ENCODE measurements at places on chromosomes 7 and 10.

DNA sequence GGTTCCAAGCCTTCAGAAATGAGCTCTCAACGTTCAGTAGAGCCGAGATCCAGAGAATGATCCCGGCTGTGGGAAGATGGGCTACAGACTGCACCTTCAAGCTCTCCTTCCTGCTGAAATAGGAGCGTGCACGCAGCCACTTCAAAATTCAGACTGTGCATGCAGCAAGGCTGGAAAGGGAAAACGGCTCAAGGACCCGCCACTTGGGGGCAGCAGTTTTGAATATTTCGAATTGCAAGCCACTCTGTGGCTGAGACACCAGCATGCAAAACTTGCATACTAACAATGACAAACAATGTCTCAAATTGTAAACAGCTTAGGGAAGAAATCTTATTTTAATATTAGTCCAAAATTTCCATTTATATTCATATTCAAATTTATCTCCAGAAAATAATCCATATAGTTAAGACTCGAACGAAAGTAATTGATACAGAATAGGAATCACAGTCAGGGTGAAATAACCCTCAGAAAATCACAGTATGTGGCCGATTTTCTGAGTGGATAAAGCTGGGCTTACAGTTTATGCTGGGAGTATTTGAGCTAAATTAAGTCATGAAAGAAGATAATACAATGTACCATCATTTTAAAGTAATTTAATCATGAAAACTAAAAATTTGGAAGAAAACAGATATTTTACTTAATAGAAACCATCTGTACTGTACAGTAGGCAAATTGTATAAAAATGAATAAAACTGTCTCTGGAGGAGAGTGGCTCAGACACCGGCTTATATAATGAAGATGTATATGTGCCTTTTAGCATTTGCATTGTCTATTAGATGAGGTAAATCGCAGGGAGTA is 137.9 kb upstream of the MKI67 start:
- peak; percentile 14 for DNase-seq

DNA sequence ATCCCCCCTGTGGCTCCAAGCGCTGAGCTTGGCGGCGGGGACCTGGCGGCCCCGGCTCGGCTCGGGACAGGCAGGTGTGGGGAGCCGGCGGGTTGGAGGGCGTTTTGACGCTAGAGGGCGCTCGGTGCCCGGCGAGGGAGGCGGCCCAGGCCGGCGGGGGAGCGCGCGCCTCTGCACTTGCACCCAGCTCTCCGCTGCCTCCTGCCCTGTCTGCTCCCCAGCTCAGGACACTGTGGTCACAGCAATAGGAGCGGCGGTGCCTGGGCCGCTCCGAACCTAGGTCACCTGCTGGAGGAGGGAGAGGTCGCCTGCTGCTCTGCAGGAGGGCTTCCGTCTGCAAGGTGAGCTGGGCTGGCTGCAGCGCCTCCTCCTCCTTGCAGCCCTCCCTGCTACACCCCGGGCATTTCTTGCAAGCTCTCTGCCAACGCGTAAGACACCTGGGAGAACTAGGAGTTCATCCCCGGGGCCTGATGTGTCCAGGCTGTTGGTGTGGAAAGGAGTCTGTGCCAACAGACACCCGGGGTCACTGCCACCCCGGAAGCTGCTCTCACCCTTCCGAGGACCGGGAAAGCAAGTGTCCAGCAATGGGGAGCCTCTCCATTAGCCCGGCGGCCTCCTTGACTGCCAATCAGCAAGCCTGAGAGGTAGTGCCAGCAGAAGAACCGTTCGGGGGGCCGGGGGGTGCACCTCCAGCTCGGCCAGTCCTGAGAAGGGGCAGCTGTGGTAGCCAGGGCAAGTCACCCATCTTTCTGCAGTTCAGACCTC is 620.4 kb downstream of the GALNT17 start:
- no peak for DNase-seq

DNA sequence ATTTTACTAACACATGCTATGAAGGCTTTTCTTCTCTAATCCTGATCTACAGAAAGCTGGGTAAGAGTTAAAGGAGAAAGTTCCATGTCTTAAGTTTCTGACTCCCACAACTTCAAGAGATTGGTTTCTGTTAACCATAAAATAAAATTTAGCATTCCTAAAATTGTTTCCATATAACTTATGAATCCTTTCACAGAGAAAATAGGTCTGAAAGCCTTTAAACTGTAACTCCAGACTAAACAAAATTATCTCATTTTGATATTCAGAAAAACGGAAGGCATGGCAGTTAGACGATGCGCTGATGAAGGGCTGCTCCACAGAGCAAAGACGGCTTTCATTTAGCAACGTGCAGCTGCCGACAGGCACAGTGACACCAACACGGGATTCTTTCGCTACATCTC is 133.3 kb downstream of the SLC25A13 start:
- no peak for DNase-seq

GRCh38 chr7:55326081-55326835 is 38.9 kb upstream of the LANCL2 start:
- DNase-seq, result no peak

DNA sequence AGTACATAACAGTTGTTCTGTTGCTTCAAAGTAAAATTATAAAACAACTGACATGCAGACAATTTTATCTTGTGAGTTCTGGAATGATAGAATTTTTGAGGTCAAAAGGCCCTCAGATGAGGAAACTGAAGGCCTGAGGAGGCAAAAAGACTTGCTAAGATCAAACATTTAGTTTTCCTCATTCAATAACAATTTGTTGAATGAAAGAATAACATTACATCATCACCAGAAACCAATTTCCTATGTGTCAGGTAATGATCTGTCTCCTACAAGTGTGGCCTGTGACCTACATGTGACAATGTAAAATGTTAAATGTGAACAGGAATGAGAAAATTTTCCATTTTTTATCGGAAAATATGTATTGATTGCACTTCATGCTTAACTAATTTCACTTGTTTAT is 16.6 kb upstream of the ASB4 start:
- no peak for DNase-seq

DNA sequence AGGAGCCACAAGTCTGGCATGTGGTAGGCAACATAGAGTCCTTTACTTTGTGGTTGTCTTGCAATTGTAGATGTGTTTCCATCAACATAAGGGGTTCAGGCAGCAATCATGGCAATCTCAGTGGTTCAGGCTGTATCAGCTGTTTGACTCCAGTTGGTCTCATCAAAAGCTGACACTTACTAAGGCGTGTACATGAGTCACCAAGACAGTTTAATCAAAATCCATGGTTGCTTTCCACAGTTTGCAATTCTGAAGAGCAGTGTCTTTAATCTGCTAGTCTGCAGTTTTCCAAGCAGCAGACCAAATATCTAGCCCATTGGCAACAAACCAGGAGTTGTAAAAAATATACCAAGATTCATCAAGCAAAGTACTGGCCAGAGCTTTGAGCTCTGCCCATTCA is 210.2 kb downstream of the MDFIC start:
- DNase-seq, result no peak

DNA sequence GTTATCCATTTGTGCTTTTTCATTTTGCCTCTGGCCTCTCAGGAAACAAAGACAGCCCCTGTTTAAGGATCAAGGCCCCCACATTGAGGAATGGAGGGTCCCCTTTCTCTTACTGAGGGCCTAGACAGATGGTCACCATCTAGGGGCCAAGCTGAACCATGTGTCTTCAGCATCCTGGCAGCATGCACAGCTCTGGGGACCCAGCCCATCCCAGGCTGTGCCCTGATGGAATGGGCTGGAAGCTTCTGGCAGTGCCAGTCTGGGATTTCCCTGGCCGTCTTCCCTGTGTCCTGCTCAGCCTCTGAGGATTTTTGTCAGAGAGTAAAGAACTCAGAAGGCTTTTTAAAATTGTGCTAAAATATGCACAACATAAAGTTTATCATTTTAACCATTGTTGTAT is 116.8 kb downstream of the ITIH5 start:
- no peak for DNase-seq

DNA sequence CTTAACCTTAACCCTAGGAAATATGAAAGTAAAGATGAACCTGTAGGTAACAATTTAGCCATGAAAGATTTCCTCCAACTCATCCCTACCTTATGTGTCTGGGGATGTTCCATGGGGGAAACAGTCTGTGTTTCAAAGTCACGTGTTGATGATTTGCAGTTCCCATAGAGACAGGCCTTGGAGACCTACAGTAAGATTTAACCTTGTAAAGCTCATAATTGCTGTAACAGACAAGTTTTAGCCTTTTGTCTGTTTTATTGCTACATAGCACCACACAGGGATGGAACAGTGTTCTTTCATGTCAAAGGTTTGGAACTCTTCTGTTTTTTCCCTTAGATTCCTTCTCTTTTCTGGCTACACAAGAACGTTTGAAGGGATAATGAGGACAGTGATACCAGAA is 35.2 kb upstream of the ITGA8 start:
- DNase-seq, result no peak

- no peak for DNase-seq
Measured at GRCh38 chr7:91314591-91315323, 50.5 kb downstream of the FZD1 start.

DNA sequence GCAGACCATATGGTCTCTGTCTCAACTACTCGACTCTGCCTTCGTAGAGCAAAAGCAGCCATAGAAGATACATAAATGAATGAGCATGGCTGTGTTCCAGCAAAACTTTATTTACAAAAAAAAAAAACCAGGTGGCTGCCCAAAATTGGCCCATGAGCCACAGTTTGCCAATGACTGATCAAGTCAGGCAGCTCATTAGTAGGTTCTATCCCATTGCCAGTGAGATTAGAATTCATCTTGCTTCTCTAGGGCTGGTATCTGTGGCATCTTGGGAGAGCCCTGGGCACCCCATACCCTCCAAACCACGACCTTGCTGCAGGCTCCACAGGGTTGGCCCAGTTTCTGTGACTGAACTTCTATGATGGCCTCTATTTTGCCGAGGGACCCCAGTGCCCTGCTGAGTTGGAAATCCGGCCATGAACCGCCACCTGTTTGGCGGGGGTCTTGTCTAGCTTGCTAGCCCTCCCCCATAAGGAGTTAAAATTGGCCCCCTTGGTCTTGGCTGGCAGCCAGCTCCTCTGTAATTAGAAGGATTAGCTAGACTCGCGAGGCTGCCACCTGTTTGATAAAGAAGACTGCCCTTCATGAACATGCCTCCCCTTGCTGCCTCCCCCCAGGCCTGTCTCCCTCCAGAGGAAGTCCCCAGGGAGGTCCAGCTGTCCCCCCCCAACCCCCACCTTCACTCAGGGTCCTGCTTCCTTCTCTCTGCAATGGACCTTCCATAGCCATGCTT is 83.9 kb downstream of the CHN2 start:
- no peak for DNase-seq

DNA sequence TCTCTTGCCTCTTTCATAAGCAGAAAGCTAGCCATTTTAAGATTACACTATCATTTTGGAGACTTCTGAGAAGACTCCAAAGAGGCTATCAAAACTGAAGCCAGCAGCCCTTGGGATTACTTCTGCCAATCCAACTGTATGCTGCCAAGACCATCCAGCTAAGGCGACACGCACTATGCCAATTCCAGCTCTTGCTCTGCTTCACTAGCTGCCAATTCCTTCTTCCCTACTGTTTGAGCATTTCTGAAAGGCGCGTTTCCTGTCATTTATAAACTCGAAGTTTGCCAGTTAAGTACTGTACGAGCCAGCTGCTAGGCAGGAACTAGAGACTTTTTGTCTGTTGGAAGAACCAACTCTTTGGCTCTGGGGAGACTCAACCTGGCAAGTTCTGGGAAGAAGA is 36.5 kb downstream of the MALSU1 start:
- no peak for DNase-seq

DNA sequence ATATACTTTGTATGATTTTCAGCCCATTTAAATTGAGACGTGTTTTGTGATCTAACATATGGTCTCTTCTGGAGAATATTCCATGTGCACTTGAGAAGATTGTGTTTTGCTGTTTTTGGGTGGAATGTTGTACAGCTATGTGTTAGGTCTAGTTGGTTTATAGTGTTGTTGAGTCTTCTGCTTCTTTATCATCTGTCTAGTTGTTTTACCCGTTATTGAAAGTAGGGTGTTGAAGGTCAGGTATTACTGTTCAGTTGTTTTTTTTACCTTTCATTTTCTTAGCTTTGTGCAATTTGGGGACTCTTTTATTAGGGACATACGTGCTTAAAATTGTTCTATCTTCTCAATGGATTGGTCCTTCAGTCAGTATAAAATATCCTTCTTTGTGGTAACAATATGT is 18.5 kb downstream of the SEPTIN7 start:
- no peak for DNase-seq

GRCh38 chr7:45104844-45105587 is 6.5 kb downstream of the TBRG4 start:
- DNase-seq, result no peak

DNA sequence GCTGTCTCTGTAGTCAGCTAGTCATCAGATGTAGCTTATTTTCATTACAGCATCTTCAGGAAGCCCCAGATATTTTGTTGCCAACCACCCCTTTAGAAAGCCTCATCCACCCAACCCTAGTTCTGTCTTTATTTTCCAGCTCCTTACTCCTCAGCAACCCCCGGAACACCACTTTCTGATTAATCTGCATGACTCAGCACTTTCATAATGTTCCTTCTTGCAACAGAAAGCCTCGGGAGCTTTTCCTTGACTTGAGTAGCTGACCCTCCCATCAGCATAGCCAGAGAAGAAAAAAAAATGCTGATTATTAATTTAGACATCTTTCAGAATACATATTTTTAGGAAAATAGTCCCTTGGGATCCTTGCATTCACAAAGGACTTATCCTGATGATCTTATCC is 244.0 kb upstream of the CXCL12 start:
- DNase-seq, result peak; percentile 58

DNA sequence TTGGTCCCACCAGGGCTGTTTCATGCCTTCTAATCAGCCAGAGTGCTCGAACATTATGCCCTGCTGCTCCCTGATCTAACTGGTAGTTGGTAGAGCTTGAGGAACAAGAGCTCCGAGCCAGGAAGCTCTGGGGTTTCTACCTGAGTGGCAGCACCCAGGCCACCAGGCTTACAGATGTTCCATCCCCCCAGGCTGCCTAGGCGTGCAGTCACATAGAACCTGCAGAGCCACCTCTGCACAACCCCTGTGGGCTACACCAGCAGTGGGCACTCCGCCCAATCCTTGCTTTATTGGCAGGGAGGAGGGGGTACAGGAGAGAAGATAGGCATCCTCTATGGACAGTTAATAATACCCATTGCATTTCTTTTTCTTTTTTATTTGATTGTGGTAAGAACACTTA is 21.8 kb downstream of the MAP3K8 start:
- DNase-seq, result no peak

DNA sequence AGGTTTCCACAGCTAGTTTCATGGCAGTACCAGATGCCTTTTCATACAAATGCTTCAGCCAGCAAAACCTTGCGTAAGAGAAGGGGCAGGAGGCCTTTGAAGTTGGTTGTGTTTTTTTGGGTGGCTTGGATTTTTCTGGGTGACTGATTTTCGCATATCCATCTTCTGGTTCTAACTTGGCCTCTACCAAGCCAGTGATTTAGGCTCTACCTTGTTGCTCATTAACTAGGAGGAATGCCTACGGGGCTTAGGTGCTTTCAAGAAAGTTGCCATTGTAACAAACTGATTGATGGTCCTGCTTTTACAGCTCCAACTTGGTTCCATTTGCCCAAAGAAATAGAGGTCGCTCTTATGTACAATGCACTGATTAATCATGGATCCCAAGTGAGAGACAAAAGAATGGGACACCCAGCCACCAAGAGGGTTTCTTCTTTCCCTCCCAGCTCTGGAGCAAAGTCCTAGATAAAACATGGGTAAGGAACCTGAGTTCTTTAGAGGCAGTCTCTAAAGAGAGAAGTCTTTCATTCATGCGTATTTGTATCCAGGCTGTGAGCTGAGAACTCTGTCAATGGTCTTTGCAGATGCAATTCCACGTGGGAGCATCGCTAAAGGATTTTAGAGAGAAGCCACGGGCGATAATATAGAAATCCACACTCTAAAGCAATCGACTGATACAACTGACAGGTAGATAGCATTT is 92.1 kb upstream of the FGFR2 start:
- DNase-seq, result no peak

Measured in non-pigmented ciliary epithelial cell (primary cell).